NCI-H446 treated with DMSO at 0.1 percent for 48 hours (cell line): ENCODE measurements at places on chromosomes 12 and 14.

DNA sequence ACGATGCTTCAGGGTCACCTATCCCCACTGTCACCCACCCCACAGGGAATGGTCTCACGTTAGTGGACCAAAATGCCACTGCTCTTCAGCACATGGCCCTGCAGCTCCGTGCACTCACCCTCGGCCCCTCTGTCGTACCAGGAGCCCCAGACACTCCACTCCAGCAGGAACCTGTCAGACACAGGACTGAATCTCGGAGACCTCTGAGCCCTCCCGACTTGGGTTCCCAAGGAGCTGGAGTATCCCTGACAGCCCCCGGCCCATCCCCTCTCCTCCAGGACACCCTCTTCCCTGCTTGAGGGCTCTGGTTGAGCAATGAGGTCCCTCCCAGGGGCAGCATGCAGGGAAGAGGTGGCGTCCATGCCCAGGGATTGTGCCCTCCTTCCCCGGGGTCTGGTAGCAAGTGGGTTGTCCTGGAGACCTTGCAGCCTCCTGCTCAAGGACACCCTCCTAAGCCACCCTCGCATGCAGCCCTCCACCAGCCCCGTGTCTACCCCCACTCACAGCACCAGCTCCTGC lies 20.4 kb upstream of the LRTM2 start:
- DNase-seq: no peak

DNA sequence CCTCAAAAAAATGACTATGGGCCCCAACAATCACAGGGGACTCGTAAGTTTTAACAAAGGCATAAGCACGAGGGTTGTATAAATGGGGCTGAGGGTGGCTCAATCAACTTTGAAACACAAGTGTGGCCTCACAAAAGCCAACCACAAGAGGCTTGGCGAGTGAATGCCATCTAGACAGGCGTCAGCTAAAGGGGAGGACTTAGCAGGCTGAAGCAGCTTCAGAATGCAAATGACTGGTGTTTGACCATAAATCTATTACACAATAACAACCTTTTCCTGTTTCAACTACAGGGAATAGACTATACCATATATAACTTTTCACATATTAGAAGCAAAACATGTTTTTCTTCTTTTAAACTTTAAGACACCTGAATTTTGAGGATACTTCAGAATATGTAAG lies 777.9 kb downstream of the FSCB start:
- DNase-seq: no peak

GRCh38 chr14:100076606-100077005 lies 11.4 kb downstream of the EVL start:
- DNase-seq: no peak

DNA sequence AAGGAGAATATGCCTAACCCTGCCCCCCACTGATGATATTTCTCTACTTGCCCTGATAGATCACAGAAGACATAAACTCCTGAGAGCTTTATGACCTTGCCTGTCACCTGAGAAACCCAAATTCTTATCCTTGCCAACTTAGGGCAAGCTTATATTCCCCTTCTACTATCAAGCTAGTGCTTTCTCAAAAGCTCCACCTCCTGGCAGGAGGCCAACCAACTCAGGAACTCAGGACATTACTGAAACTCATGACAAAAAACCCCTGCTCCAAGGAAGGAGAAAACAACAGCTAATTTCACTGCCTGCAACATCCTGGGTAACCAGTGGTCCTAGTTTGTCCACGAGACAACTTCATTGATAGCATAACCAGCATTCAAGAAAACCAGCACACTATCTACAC lies 60.9 kb upstream of the FSCB start:
- DNase-seq: no peak

GRCh38 chr12:11893998-11894397 lies 176.7 kb upstream of the BCL2L14 start:
- DNase-seq: no peak

DNA sequence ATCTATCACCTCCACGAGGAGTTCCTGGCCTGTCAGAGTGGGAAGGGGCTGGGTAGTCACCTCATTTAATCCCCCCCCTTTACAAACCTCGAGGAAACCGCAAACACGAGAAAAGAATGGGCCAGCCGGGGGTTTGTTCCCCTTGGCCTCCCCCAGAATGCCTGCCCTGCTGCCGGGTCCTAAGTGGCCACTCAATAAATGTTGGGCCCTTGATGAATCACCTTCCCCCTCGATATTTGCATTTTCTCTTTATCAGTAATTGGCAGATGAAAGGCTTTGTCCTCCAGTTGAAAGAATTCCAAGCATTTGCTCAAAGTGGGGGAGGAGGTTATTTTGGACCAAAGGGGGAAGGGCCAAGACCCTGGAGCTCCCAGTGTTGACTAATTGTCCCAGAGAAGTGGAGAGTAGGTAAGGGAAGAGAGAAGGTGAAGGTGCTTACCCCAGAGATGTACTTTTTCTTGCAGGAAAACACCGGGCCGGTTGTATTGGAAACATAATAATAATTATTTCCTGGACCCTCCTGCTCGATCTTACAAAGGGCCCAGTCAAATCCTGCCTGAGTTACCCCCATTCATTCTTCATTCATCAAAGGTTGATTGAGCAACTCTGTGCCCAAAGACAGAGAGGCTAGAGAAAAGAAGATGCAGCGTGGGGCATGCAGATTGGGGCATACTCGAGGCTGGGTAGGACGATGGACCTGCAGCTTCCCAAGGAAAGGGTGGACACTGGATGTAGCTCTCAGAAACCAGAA lies 1.9 kb upstream of the KDM2B start:
- no peak for DNase-seq

- DNase-seq: no peak
These were observed 9.9 kb downstream of the PMEL start for GRCh38 chr12:55955800-55956508.

- peak; percentile 91 for DNase-seq
These were observed at the start of gene TMEM63C for GRCh38 chr14:77181603-77182437. TMEM63C (plus strand) TSS chr14:77181798; CDS start chr14:77218814, 37,016 bp downstream.

GRCh38 chr14:21723431-21724045 lies 49.9 kb upstream of the OR4E1 start:
- DNase-seq: no peak

DNA sequence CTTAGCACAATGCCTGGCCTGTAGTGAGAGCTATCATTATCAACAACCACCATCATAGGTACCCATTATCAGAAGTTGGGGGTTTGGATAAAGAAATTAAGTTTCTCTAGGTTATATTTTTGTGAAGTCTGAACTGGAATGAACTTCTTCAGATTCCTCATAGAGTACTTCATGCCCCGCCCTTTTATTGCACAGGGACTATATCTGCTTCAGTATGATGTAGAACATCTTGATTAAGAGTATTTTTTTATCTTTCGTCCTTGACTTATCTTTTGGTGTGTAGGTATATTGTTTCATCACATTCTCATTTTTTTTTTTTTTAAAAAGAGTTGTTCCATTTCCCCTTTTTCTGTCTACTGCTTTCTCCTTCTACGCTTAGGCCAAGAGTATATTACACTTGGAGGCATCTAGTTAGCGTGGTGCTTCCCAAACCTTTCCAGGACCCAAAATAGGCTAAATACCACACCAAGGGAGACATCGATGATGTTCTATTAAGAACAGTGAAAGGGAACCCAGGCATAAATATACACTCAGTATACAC lies 467.5 kb downstream of the ZFP36L1 start:
- DNase-seq: no peak

DNA sequence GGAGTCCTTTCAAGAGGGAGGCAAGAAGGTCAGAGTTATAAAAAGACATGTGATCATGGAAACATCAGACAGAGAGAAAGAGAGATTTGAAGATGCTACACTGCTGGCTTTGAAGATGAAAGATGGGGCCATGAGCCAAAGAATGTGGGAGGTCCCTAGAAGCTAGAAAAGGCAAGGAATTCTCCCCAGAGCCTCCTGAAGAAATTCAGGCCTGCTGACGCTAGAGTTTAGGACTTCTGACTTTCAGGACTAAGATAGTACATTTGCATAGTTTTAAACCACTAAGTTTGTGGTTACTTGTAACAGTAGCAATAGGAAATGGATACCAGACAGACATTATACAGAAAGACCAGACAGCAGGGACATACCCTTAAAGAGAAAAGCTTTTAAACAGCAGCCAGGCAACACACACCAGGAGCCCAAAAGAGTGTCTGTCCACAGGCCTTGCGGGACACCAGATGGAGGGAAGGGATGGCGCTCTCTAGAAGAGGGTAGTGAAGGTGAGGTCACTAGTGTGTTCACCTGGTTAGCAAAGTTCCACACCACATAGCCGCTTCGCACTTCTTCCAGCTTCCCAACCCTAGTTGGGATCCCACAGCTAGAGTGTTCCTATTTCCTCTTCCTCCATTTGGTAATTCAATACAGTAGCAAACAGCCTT lies 29.7 kb upstream of the CEBPE start:
- DNase-seq: no peak

- no peak for DNase-seq
These were observed 47.3 kb downstream of the CORO1C start for GRCh38 chr12:108683906-108684556.

DNA sequence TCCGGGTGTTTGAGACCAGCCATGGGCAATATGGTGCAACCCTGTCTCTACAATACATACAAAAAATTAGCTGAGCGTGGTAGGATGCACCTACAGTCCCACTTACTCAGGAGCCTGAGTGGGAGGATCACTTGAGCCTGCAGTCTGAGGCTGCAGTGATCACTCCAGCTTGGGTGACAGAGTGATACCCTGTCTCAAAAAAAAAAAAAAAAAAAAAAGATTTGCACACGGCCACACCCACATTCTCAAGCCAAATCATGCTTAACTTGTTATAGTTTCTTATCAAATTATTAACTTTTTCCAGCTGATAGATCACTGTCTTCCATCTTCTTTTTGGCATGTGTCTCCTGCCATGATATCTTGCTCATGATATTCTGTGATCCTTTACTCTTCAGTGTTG lies 6.8 kb downstream of the DRAM1 start:
- no peak for DNase-seq

- DNase-seq: no peak
These were observed 62.5 kb downstream of the CCDC88C start for GRCh38 chr14:91354979-91355685.

- no peak for DNase-seq
These were observed 342.9 kb downstream of the PAWR start for GRCh38 chr12:79347866-79348265.

DNA sequence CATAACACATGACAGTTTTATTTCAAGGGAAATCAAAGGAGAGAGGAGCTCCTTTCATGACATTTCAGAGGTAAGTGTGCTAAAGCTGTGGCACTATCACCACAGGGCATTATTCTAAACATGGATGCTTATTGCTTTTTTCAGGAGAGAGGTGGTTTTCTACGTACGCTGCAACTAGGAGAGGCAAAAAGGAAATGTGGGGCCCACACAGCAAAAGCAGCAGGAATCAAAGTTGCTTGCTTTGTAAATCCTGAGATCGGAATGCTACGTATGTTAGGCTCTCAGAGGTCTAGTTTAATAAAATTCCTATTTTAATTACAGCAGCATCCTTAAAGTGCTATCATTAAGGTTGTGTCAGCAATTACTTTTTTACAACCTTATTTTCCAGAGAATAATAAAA lies 55.0 kb upstream of the GRIP1 start:
- DNase-seq: no peak

GRCh38 chr12:11837216-11837934 lies 187.9 kb downstream of the ETV6 start:
- no peak for DNase-seq

DNA sequence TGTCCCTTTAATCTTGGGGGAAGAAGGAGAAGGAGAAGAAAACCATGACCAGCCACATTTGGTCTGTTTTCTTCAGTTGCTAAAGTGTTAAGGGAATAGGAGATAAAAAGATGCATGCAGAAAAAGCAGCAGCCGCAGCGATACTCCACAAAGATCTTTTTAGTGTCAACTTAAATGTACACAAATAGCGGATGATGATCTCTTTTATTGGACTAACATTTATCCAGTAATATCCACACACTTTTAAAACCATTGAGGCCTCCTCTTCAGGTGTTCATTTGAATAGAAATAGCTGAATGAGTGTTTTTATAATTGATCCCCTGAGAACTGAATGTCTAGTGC lies 83.5 kb downstream of the PAPOLA start:
- no peak for DNase-seq

- DNase-seq: no peak
These were observed 36.0 kb downstream of the CPM start for GRCh38 chr12:68896881-68897540.

DNA sequence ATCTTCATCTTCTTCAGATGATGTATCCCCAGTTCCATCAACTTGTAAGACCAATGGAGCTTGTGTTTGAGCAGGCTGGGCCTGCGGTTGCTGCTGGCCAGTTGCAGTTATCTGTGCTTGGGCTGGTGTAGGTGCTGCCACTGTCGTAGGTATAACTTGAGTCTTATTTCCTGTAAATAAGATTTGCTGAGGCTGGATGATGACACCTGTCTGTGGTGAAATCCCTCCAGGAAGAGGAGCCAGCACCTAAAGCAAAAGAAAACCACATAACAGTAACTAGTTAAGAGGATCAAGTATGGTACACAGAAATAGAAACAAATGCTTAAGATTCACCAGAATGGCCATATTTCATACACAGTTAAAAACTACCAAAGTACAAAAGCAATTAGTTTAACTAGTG lies 28.2 kb downstream of the GTF2A1 start:
- DNase-seq: no peak

GRCh38 chr12:21526721-21527345 lies 737 bp downstream of the SPX start:
- no peak for DNase-seq

DNA sequence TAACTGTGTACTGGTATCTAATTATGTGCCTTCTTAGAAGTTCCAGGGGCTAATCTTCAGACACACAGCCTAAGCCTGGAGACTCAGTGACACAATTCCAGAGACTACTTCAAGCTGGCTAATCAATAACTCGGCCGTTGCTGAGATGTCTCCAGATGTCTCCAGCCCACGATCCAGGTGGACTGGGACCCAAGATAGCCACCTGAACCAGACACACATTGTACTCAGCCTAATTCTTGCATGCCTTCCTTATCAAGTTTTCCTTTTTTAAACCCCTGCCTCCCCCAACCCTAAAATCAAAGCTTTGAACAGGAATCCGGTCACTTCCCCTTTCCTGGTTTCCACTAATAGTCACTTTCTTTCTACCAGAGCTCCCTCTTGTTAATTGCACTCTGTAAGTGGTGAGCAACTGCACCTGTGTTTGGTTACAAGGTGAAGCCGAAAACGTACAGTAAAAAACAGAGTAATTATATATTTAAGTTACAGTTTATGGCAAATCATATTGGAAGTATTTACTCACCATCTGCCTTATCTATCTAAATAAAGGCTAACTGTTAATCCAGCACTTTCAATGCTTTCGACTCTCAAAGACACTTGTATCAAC lies 39.8 kb upstream of the PTGDR start:
- DNase-seq: no peak

DNA sequence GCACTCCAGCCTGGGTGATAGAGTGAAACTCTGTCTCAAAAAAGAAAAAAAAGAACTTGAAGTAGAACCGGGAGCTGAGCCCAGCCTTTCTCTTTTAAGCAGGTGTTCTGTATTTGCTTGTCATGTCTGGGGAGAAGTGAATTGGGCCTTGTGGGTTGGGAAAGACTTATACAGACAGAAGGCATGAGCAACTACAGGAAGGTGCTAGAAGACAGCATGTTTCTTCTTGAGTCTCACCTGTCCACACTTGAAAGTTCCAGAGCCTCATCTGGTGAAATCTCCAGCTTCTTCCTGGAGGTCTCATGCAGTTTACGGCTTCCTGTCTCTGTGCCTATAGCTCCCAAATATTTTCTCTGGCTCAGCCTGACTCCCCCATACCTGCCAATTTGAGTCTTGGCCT lies 2.5 kb downstream of the PGAM5 start:
- DNase-seq: no peak

GRCh38 chr14:34398024-34398423 lies 64.0 kb downstream of the SPTSSA start:
- no peak for DNase-seq

- no peak for DNase-seq
These were observed 772.5 kb upstream of the USP15 start for GRCh38 chr12:61487728-61488127.

GRCh38 chr12:122308811-122309210 lies 42.5 kb upstream of the VPS33A start:
- no peak for DNase-seq
